HFFc6 (cell line): ENCODE measurements at places on chromosomes 11 and 22. TPM values are rescaled to one million over a fixed set of nuclear protein-coding genes. Genes with fewer than 3 reads are reported as not detected.

Gene SLCO2B1
- not detected in 3 replicates for total RNA-seq

Gene APOBEC3A
- total RNA-seq, result not detected in 3 replicates

Gene MS4A4E
- not detected in 3 replicates for total RNA-seq

DNA sequence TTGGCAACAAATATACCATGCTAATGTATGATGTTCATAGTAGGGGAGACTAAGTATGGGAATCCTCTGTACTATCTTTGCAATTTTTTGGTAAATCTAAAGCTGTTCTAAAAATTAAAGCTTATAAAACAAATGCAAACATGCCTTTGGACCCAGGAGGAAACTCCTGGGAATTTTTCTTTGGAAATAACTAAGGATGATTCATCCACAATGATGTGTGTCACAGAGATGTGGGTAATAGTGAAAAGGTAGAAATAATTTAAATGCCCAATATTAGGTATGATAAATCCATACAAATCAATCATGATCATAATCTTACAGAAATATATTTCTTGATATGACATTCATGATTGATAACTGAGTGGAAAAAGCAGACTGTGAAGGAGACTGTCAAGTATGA lies 135.8 kb downstream of the TRIM44 start:
- no peak for DNase-seq

GRCh38 chr11:123481640-123482039 lies 51.6 kb downstream of the GRAMD1B start:
- DNase-seq, result no peak
